ENCODE measurements at places on chromosomes 13 and 19.

DNA sequence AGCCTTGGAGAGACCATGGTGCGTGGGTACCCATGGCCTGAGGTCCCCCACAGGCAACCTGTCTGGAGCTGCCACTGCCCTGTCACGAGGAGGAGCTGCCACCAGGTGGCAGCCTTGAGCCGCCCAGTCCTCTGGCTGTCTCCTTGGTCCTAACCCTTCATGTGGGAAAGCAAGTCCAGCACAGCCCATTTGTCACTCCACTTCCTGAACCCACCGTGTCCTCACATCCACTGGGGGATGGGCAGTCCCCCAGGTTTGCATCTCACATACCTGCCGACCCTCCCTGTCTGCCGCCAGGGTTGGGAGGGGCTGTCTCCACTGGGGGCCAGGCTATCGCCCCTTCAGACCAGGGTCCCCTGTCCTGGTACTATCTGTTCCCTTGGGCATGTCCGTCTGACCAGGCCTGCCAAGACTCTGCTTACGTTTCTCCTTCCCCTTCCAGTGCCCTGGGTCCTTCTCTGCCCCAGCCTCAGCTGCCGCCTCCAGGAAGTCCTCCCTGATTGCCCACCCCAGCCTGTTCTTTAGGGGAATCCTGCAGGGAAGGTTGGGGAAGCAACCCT lies 4.5 kb downstream of the FAM174C start:
- DNase-seq = peak; percentile 81

DNA sequence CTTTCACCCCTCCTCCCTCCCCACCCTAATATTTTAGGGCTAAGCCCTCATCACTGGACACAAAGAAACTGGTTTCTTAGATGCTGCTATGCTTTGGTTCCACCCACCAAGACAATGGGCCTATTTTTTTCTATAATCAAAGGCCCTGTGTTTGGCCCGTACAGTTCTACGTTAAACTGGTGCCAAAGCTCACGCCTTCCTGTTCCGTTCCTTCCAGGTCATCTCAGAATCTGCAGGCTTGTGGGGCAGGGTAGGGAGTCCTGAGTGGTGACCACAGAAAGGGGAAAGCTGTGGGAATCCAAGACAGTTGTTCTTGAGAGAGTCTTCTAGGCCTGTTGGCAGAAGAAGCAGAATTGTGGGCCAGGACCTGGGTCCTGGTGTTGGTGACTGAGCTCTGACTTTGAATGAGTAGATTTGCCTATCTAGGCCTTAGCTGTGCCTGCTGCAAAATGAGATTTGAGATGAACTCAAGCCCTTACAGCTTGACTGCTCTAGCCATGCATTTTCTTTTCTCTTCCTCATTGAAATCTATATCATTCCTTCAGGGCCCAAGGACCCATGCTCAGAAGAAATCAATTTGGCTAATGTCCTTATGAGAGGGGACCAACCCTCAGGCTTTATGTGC lies 19.1 kb upstream of the CXCL17 start:
- no peak for DNase-seq

DNA sequence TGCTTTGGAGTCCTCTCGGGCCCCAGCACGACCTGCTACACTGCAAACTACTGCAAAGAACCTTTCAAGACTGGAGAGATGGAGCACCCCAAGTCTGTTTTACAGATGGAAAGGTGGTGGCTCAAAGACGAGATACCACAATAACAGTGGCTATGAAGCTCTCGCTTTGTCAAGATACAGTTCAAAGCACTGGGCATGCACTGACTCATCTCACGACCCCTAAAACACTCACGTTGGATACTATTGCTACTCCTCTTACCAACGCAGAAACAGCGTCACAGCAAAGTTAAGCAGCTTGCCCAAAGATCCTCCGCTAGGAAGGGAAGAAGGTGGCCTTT lies 24.0 kb upstream of the LAIR1 start:
- DNase-seq = no peak

- DNase-seq = peak; percentile 90
Observed at GRCh38 chr19:55598719-55599467, 424 bp downstream of the FIZ1 start.

- DNase-seq = no peak
Observed at GRCh38 chr19:1299801-1300200, 14.1 kb downstream of the EFNA2 start.

DNA sequence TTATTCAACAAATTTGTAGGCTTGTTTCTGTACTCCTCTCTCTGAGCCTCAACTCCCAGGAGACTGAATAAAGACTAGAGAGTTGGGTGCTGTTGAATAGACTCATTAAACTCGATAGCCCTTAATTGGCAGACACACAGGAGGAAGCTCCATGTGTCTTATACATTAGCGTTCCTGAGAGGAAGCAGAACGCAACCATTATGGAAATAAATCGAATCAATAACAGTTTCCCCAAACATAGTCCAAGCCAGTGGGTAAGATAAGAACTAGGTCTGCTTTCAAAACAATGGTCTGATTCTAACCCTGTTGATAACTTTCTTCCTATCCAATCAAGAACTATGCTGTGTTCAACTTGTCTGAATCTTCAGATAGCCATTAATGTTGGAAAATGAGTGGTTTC lies 118.1 kb upstream of the FNDC3A start:
- no peak for DNase-seq

DNA sequence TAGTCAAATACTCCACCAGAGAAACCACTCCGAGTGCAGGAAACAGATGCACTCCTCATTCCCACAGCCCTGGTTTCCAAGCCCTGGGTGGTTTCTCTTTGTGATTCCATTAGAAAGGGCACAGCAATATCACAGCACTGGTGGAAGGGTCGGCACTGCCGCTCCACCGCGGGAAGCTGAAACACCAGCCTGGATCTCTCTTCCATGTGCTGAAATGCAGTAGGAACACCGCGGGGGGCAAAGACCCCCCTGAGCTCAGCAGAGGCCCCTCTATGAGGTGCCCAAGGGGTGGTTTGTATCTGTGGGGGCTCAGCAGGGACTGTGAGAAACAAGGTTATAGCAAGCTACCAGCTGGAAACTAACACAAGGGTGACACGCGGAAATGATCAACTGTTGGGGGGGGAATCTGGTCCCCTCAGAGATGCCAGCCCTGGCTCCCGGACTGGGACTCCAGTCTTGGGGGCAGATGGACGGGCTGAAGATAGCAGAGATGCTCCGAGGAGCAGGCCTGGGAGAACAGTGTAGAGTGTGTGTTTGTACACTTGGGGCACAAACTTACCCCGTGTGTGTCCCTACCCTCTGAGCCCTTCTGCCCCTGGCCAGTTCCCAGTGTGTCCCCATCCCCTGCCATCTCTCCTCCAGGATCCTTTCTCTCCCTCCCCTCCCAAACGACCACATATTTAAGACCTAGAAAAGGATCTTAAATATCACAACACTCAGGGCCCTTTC lies 1.8 kb downstream of the ZFR2 start:
- DNase-seq = no peak

DNA sequence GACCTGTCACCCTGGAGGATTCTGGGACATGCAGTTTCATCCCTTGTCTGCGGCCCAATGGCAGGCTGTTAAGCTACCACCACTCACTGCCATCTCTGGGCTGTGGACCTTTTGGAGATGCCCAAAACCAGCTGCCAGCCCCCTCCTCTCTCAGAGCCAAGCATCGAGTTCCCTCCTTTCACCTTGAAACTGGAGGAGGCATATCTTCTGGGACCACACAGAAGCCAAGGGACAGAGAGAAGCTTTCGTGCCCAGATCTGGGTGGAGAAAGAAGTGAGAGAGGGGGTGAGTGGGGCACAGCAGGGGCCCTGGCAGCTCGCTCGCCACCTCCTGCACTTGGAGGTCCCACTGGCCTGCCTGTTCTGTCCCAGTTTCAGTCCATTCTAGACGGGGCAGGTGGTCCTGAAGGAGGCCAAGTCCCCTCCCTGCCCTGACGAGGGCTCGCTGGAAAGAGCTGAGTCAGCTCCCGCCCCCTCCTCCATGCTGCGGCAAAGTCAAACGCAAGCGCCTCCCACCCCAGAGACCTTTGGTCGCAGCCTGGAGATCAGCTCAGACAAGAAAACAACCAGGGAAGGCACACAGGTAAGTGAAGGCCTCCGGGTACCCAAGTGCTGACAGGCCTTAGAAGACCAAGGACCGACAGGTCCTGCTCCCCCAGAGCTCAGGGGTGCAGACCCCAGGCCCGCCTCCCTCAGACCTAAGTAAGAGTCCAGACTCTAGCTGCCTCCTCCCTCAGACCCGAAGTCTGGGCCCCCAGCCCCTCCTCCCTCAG lies 3.8 kb downstream of the BCAT2 start:
- no peak for DNase-seq

DNA sequence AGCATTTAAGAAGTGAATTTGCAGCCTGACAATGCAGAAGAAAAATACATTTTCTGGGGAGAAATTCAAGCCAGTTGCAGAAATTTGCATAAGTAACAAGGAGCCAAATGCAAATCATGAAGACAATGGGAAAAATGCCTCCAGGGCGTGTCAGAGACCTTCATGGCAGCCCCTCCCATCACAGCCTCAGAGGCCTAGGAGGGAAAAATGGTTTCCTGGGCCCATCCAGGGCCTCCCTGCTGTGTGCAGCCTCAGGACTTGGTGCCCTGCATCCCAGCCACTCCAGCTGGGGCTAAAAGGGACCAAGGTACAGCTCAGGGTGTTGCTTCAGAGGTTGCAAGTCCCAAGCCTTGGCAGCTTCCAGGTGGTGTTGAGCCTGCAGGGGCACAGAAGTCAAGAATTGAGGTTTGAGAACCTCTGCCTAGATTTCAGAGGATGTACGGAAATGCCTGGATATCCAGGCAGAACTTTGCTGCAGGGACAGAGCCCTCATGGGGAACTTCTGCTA lies 16.7 kb upstream of the ITM2B start:
- DNase-seq = no peak

DNA sequence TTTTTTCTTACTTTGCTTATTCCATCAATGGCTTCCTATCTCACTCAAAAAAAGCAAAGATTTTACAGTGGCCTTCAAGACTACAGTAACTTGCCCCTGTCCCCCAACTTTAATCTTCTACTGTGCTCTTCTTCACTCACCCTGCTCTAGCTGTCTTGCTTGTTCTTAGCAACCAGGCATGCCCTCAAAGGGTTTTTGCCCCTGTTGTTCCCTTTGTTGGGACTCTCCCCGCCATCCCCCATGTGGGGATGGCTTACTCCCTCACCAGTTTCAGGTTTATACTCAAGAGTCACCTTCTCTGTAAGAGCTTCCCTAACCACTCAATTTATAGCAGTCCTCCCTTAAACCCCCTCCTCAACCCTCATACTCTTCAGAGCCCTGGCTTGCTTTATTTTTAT lies 5.4 kb downstream of the MTMR6 start:
- DNase-seq = no peak

DNA sequence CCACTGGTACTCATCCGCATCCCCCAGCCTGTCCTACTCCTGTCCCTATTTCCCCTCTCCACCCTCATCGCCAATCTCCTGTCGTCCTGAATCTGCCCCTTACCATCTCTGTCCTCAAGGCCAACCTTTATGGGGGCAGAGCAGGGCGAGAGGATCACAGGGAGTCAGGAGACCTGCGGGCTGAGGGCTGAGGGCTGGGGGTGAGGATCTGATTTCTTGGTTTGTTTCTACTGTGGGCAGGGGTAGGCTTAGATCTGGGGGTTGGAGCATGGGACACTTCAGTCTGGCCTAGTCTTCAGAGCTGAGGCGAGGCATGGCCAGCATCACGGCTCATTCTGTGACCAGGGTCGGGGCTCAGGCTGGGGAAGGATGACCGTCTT lies 16.5 kb upstream of the ERCC1 start:
- DNase-seq = no peak

GRCh38 chr19:46025835-46026234 lies 3.0 kb upstream of the PGLYRP1 start:
- no peak for DNase-seq

GRCh38 chr19:9205501-9206113 lies 13.8 kb downstream of the OR7D4 start:
- peak; percentile 40 for DNase-seq

GRCh38 chr13:39815345-39816111 lies 160.1 kb downstream of the COG6 start:
- DNase-seq = no peak

DNA sequence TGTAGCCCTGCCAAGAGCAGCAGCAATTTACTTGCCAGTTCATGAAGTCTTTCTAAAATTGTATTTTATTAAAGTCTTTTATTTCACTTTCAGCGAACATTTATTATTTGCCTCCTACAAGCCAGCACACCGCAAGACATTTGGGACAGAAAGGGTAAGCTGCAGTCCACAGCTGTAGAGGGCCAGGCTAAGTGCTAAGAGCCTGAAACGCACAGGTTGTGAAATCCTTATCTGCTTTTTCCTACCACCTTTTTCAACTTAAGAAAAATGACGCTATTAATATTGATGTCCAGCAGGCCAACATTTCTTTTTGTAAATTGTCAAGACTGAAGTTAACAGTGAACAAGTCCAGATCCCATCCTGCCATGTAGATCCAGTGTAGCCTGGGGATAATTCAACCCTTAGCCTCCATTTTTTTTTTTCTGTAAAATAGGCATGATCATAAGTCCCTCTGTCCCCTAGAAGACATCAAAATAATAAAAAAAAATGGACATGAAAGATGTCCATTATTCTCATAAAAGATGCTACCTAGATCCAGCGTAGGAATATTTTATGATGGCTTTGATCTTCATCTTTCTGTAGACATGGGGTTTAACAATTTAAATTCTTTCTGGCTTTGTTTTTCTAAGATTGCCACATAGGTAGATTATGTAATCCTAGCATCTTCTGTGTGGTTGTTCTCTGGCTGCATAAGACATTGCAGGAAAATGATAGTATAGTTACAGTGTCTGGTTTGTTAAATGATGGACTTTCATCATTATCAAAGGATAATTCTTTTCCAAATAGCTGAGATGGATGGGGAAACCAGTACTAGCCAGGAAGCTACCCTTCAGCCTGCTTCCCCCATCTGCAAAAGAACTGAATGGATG lies 128.4 kb downstream of the SHISA2 start:
- DNase-seq = no peak

DNA sequence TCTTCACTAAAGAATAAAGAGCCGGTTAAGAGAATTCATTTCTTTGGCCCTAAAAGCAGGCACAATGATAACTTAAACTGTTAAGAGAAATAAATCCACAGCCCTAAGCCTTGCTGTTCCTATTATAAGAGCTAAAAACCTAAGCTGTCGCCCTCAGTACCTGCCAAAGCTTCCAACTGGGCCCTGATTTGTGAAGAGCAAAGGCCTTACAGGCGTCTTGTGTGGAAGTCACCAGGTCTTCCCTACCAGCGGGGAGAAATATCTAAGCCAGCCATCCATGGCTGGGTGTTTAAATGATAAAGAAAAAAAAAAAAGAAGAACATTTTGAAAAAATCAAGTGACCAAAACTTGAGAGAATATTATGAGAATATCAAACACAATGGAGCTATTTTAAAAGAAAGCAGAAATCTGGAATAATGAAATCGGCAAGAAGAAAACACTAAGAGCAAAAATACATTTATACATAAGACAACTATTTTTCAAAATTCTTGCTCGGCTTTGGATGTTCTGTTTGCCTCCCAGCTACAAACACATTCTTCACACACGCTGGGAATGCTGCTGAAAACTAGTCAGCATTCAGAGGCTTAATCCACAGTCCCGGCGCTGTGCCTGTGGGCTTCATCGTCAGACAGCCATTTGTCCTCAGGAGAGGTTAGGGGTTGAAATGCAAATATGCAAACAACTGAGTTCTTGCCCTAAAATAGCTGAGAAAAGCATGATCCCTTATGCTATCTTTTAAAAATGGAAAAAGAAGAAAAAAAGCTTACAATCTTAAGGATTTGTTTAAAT lies 89.8 kb upstream of the LSM14A start:
- DNase-seq = no peak

- no peak for DNase-seq
Observed at GRCh38 chr13:113196970-113197737, 11.3 kb downstream of the PCID2 start.

GRCh38 chr13:113584870-113585671 lies 518 bp downstream of the TFDP1 start:
- DNase-seq = no peak

- DNase-seq = no peak
Observed at GRCh38 chr19:55696301-55697068, 21.5 kb downstream of the EPN1 start.

GRCh38 chr13:97974773-97975172 lies 21.3 kb downstream of the IPO5 start:
- no peak for DNase-seq

All from kidney capillary endothelial cell (primary cell).